ENCODE measurements at places on chromosomes 3 and 15.

GRCh38 chr15:57772223-57772957, 65.9 kb downstream of the POLR2M start:
- no peak for DNase-seq

GRCh38 chr3:18634461-18634860, 209.3 kb upstream of the SATB1 start:
- no peak for DNase-seq

- peak; percentile 63 for DNase-seq
Observed at GRCh38 chr15:31392761-31393401, 66.2 kb downstream of the KLF13 start.

DNA sequence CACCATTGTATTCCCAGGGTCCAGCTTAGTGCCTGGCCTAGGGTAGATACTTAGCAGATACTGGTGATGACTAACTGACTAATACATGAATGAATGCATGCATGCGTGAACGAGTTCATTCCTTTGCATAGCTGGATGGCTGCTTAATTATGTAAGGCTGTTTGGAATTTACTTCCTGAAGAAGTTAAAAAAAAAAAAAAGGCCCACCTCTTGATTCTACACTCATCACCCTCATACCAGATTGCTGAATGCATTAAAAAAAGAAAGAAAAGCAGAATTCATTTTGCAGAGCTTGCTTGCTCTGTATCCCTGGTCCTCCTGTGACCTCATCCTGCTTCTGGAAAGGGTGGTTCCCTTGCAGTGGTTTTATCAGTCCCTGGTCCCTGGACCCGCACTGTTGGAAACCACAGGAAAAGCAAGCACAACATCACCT, 277.6 kb upstream of the CFAP20DC start:
- DNase-seq, result no peak

- DNase-seq, result no peak
Observed at GRCh38 chr3:65778968-65779367, 259.8 kb downstream of the MAGI1 start.

GRCh38 chr3:14691239-14691638, 16.3 kb downstream of the C3orf20 start:
- DNase-seq, result no peak

GRCh38 chr15:64720188-64720587, 55.2 kb downstream of the RBPMS2 start:
- DNase-seq, result no peak

- no peak for DNase-seq
Observed at GRCh38 chr3:30473374-30474051, 132.9 kb upstream of the TGFBR2 start.

- DNase-seq, result no peak
Observed at GRCh38 chr3:14130230-14130629, 5.4 kb downstream of the TMEM43 start.

GRCh38 chr3:183044547-183045229, 54.6 kb downstream of the MCCC1 start:
- DNase-seq, result no peak

GRCh38 chr3:155418407-155418806, 124.9 kb upstream of the STRIT1 start:
- no peak for DNase-seq

- DNase-seq, result no peak
Observed at GRCh38 chr3:134395103-134395502, 20.9 kb upstream of the AMOTL2 start.

DNA sequence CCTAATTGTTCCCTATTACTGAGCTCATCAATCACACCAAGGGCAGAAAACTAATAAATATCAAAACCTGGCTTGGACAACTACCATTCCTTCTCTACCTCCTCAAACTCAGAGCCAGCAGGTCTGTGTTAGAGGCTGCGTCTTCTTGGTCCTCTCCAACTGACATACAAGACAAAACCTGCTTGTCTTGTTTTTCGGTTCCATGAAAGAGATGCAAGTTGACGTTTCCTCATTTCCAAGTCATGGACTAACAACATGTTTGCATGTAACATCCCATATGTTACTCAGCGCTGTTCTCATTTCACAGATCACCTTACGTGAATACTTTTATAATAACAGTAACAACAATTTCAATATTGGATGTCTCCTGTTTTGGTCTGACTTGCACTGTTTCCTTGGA, 110.9 kb downstream of the LMLN start:
- no peak for DNase-seq

GRCh38 chr3:130688015-130688688, 58.5 kb downstream of the PIK3R4 start:
- DNase-seq, result no peak

- DNase-seq, result no peak
Observed at GRCh38 chr15:51299187-51300015, 39.0 kb downstream of the CYP19A1 start.

GRCh38 chr3:150419076-150419868, 11.2 kb downstream of the TSC22D2 start:
- no peak for DNase-seq

- DNase-seq, result peak; percentile 81
Observed at GRCh38 chr3:16884084-16884747, 539 bp upstream of the PLCL2 start.

DNA sequence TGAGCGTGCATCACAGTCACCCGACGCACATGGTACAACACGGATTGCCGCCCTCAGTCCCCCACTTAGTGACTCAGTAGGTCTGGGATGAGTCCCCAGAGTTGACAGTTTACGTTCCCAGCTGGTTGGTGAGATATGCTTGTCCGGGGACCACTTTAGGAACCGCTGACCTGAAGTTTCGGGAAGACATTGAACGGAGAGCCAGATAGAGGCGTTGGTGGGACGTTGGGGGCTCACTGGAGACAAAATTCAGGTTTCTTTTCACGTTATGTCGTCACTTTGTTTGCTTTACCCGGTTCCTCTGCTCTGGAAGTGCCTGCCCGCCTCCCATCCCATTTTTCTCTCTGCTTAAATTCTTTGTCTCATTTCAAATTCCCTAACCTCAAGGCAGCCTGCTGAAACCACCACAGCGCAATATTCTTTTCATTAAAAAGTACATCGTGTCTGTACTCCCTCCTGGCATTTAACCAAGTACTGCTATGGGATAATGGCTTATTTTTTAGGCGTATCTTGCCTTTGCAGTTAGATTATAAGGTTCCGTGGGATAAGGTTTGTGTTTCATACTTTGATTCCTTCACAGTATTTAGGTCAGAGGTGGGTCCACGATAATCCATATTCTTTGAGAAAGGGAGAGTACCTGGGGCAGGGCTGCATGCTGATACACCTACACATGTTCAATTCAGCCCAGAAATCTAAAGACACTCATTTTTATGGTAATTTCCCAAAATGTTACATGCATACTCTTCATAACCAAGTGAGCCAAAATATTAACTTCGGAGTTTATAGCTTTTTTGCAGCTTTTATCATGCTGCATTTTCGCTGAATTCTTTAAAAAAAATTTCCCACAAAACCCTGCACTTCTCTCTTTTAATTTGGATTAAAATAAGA, 921 bp downstream of the LMLN start:
- no peak for DNase-seq

DNA sequence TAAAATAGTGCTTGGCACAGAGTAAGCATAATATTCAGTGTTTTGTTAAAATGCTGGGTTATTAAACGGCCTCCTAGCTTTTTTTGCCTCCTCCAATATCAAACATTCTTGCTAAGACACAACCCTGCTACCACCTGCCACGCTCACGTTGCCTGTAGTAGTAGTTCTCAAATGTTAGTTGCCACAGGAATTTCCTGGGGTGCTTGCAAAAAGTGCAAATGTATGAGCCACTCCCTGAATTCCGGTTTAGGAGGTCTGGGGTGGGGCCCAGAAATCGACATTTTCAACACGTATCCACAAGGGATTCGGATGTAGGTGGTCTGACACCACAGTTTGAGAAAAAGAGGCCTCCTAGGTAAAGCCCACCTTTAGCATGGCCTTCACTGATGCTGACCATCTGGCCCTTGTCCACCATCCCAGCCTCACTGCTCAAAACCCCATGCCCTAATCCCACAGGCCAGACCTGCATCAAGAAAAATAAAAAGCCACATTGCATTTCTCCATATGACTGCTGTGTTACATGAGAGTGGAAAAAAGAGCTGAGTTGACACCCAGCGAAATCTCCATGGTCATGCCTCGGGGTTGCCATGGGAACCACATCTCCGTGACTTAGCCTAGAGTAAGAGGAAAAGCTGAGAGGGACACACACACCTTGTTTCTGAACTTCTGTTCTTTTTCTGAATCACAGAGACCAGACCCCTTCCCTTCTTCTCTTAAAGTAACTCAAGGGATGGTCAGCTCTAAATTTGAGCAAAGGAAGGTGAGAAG, 116.4 kb upstream of the HES1 start:
- no peak for DNase-seq

DNA sequence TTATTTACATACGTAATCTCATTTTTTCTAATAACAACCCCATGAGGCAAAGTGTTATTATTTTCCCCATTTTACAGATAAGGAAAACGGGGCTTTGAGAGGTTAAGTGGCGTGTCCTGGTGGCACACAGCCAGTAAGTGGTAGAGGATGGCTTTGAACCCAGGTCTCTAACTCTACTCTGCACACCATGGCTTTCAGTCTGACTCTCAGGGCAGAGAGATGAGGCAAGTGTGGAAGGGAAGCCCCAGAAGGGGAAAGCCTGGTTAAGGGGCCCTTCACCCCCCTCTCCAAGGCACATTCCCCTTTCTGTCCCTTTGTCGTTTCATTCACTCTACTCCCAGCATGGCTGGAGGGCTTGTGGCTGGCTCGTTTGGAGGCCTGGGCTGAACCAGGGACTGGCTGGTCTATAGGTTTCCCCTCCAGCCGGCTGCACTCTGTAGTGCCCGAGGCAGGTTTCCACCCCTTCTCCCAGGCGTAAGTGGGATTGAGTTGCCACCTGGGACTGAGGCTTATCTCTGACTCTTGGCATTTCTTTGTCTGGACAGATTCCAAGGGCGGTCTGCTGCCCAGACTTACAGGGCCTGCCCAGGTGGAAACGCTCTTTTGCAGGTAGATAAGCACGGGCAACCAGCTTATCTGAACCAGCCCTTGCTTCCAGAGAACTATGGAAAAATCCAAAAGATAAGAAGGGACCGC, 12.1 kb downstream of the SEMA4B start:
- no peak for DNase-seq

GRCh38 chr3:119663885-119664284, 3.5 kb upstream of the POPDC2 start:
- DNase-seq, result no peak

GRCh38 chr3:2023959-2024358, 74.7 kb upstream of the CNTN4 start:
- DNase-seq, result no peak

DNA sequence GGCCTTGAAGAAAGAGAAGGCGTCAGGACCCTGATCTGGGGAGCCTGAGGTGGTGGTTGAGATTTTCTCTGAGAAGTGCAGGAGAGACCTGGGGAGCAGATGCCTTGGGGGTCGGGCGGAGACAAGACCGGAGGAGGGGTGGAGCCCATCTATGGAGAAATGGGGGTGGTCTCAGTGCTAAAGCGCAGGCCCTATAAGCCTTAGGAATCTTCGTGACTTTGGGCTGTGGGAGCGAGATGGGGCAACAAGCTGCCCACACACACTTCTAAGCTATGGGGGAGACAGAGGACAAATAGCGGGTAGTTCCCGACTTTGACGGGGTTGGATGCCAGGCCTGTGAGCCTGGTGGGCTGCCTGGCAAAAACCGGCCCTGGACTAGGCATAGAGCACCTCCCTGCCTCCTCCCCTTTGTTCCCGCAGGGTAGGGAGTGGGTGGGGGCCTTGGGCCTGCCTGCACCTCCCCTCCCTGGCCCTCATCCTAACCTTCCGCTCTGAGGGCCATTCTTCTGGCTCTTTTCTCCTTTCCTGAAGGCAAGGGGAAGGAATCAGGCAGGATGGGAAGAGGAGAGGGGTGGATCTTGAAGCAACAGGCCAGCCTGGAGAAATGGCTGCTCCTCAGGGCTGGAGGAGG, 880 bp downstream of the NISCH start:
- no peak for DNase-seq

GRCh38 chr15:61994216-61994615, 66.0 kb downstream of the VPS13C start:
- no peak for DNase-seq
